ENCODE measurements at places on chromosomes 1 and 21.

DNA sequence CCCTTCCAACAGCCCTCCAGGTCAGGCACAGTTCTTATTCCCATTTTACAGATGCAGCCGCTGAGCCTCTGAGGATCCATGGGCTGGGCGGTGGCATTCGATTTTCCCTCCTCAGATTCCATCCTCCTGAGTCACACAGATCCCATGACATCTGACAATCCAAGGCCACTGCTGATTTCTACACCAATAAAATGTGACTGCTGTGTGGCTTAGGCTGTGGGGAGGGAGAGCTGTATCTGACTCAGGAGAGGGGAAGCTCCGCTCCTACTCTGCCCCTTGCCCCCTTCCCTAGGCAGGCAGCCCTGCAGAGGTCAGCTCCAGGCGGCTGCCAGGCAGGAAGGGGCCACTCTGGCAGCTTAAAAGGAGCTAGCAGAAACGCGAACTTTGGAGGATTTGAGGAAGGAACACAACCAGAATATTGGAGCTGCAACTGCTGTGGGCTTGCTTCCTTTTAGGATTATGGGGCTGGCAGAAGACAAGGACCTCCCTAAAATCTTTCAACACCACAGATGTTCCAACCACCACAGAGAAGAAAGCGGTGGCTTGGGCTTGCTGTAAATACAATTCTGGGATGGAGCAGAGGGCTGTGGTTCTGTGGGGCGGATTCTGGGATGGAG is 50.0 kb downstream of the MRPL37 start:
- DNase-seq = no peak

GRCh38 chr21:37153196-37153934 is 80.3 kb downstream of the TTC3 start:
- DNase-seq = no peak

GRCh38 chr1:24945354-24946326 is 15.6 kb upstream of the RUNX3 start:
- no peak for DNase-seq

DNA sequence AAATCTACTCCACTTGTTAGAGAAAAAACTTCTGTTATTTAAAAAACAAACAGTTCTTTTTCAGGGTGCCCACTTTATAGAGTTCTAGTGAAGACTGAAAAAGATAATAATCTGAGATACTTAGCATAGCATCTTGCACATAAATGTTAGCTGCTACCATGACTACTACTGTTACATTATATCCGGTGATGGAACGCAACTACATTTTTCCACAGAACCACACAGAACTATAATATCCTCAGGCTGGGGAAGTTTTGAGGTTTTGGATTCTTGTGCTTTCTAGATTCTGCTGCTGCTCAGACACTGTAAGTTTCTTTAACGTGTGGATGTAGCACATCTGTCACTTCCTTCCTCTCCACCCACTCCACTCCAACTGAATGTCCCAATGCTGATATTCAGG is 110.3 kb downstream of the PTPN14 start:
- DNase-seq = no peak

DNA sequence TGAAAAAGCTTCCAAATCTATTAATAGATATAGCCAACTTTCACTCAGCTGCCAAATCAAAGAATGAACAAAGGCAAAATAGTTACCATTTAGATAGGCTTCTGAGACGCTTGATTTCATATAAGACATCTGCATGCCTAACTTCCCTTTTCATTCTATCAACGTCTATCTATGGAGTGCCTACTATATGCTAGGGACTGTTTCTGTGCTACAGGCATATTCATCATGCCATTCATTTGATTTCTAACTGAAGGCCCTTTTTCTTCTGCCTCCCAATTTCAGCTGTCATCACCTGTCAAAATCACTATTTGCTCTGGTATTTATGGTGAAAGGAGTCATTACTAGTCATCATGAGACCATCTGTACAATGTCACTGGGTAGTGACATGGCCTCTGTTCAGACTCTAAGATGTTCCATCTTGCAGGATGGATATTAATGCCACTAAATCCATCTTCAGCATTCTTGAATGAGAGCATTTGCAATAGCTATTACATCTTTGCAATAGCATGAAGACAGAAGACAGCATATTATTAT is 4.3 kb upstream of the KRTAP13-1 start:
- no peak for DNase-seq

DNA sequence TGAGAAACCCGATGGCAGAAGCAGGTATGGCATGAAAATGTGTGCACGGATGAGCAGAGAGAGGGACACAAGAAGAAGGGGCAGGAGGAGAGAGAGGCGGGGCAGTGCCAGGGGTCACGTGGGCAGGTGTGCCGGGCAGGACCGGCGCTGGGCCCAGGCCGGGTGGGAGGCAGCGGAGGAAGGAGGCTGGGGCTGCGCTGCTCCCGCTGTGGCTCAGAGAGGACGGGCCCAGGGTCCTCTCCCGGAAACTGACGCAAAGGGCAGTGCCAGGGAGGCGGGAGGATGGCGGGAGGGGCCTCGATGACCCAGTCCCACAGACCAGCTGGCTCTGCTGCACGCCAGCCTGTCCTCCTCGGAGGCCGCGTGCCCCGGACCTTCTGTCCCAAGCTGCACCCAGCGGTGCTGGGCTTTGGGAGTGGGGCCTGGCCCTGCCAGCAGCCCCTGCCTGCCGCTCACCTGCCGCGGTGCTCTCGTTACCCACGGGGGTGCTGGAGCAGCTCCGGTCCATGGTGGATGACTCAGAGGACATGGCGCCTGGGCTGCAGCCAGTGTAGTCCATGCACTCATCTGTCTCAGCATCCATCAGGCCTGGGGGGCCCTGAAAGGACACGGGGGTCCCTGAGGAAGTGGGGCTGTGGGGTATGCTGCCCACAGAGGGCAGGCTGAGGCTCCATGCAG is 153.9 kb downstream of the CASZ1 start:
- no peak for DNase-seq

- no peak for DNase-seq
Observed at GRCh38 chr1:159911326-159912070, 11.5 kb upstream of the CFAP45 start.

DNA sequence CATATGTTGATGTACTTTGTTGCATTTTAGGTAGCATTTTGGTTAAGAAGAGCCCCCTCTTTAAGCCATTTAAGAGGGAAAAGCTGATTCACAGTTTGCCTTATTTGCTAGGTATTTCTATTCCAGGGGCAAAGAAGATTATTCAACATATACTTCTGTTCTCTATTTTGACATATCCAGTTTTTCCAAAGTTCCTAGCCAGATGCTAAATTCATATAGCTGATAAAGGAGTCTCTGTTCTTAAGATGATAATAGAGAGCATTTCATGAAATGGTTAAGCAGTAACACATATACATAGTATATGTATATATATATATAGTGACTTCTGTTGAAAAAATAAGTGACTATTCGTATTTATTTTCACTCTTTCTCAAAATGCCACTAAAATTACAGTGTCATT is 15.5 kb upstream of the CD55 start:
- DNase-seq = no peak

GRCh38 chr1:20726932-20727745 is 5.4 kb downstream of the SH2D5 start:
- no peak for DNase-seq

DNA sequence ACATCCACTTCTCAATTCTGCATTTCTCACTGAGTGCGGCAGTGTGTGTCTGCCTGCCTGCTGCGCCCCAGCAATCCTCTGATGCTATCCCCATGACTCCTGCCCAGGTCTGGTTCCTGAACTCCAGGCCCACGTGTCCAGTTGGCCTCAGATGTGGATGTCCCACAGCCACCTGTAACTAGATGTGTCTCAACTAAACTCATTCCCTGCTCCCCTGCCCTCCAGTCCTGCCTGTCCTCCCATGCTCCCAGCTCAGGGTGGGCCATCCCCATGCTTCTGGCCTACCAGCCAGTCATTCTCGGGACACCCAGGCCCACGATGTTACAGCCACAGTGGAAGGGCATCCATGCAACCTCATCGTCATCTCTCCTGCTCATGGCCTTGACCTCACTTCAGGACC is 76.8 kb downstream of the STUM start:
- DNase-seq = no peak

GRCh38 chr1:97806326-97806725 is 114.5 kb downstream of the DPYD start:
- DNase-seq = no peak

DNA sequence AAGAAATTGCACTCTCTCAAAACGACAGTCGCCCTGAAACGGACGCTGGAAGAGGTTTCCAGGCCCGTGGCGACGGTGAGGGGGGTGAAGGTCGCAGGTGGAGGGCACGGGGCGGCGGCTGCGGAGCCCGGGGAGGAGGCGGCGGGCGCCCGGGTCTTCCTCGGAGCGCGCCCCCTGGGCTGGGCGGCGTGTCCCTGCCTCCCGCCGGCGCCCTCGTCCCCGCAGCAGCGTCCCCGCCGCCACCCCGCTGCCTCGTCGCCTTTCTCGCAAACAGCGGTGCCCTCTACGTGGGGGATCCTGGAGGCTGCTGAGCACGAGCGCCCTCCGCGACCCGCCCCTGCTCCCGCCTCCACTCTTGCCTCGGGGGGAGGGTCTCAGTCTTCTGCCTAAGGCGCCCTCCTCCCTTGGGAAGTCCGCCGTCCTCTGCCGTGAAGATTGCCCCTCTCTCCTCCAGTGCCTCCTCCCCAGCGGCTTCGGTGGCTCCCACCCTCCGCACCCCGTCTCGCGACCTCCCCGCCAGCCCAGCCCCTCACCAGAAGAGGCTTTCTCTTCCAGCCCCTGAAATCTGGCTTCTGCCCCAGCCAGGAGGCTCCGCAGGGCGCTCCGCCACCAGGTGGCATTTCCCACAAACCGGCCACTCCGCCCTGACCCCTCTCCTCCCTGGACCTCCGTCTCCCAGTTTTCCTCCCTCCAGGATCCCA is 227.4 kb downstream of the SDCCAG8 start:
- peak; percentile 65 for DNase-seq

DNA sequence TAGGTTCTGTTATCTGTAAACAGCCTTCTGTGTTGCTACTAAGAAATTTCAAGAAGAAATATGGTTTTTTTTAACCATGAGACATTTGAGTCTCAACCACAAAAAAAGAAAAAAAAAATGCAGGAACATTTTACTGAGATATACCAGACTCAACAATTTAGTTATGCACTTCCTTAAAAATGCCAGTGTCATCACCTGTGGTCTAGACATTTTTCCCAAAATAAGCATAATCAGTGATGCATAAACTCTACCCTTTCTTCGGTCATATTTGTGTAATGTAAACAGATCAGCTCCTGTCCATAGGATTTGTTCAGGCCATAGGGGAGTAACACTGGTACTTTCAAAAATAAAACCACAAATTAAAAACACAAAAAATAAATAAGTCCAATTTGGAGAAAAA is 122.6 kb upstream of the TNFSF4 start:
- DNase-seq = no peak

- no peak for DNase-seq
Observed at GRCh38 chr1:84426376-84426775, 28.1 kb downstream of the DNASE2B start.

GRCh38 chr1:226111883-226112261 is 49.4 kb downstream of the H3-3A start:
- DNase-seq = no peak

DNA sequence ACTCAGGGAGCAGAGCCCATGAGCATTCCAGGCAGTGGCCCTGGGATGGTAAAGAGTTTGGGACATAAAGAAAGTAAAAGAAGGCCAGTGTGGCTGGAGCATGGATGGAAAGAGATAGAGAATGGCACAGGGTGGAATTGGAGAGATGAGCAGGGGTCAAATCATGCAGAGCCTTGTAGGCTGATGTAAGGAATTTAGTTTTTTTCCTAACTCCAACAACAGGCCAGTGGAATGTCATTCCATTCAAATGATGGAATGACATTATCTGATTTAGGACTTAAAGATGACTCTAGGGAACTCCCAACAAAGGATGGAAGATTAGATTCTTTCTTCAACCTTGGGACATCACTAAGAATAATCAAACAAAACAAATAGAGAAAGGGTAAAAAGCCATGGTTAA is 12.8 kb upstream of the S100A2 start:
- no peak for DNase-seq

- DNase-seq = no peak
Observed at GRCh38 chr1:55931081-55931940, 648.1 kb downstream of the PLPP3 start.

GRCh38 chr1:232517204-232517603 is 112.7 kb downstream of the SIPA1L2 start:
- DNase-seq = no peak

- DNase-seq = no peak
Observed at GRCh38 chr1:161285521-161285920, 24.2 kb downstream of the MPZ start.

- DNase-seq = no peak
Observed at GRCh38 chr1:109805486-109806165, 41.9 kb upstream of the EPS8L3 start.

DNA sequence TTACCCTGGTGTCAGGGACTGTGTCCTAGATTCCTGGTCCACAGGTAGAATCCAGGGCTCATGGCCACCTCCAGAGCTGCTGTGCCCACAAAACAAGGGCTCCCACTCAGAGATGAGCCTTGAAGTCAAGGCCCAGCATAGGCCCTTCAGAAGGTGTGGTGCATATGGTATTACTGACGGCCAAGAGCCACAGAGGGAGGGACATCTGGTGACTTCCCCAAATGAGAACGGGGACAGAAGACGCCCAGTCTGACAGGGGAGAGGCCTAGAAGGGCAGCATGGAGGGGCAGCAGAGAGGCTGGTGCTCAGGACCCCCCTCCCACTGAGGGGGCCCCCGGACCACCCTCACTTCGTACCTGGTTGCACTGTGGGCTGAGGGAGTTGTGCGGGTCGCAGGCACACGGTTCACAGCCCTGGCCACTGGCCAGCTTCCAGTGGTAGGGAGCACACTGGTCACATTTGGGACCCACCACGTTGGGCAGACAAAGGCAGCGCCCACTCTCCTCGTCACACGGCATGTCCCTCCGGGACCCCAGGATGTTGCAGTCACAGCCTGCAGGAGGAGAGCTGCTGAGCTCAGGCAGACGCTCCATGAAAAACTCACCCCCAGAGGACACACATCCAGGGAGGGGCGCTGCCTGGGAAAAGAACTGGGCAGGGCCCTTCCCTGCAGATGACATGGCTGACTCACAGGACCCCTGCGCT is 25.0 kb downstream of the LAMB3 start:
- DNase-seq = no peak

- DNase-seq = no peak
Observed at GRCh38 chr1:230200276-230200675, 133.2 kb downstream of the GALNT2 start.

- DNase-seq = no peak
Observed at GRCh38 chr1:53326598-53327181, 1.2 kb downstream of the LRP8 start.

Data from GM13976 (cell line).